ENCODE measurements at places on chromosomes 6 and 20. TPM values are rescaled to one million over a fixed set of nuclear protein-coding genes. Genes with fewer than 3 reads are reported as not detected.
A peak's percentile ranks its signal among the peaks of the same experiment; 100 is the strongest.

DNA sequence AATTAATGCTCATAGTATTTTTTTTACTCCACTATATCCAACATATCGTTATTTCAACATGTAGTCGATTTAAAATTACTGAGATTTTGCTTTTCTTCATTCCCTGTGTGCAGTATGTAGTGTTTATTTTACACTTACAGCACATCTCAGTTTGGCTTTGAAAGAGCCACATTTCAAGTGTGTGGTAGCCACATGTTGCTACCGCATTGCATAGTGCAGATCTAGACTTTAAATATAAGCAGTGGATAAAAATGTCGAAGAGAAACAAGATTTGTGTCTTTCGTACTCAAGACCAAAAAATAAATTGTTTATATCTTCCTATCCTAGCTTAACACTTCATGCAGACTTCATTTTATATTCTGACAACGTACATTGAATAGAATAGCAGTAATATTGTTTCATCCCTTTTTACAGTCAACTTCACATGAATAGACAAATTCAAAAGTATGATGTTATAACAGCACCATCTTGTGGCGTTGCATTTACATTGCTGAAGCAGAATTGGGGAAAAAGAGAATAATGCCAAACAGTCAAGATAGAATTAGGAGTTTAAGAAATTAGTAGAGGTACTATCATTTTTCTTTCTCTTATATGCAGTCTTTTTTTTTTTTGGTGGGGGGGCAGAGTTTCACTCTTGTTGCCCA, 29.9 kb downstream of the FBXO5 start:
- DNase-seq, result peak; percentile 35

DNA sequence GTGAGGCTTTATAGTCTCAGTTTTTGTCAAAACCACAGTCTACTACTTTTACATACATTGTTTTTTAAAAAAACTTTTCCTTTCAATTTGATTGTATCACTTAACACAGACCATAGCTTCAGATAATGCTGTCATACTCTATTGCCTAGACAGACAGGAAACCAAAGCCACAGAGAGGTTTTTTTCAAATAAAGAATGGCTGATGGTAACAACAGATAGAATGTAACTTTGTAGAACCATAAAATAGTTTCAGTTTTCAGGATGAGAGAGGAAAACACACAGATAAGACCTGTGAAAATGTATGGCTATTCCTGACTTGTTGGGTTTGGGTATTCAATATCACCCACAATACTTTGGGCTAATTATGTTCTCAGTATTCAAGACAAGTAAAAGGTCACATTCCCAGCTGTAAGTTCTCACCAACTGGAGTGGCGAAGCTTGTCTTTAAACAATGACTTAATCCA, 94.0 kb downstream of the ADGRG6 start:
- DNase-seq, result no peak

- DNase-seq, result no peak
Measured at GRCh38 chr6:145042559-145042958, 692.8 kb downstream of the EPM2A start.

GRCh38 chr6:163338671-163339405, 75.7 kb upstream of the QKI start:
- peak; percentile 94 for DNase-seq

DNA sequence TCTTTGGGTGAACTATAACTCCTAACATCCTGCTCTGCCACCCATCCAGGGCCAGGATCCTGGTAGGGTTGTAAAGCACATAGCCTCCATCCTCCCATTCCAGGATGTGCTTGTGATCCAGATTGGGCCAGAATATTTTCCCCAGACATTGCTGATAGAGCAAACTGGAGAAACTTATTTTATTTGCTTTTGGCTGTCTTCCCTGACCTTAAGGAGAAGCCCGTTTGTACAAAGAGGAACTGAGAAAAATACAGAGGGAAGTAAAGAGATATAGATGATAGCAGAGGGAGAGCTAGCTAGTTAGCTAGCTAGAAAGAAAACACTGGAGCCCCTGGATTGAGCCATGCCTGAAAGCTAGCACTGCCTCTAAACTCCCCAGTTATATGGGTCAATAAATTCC, 9.0 kb upstream of the HDAC2 start:
- no peak for DNase-seq

- DNase-seq, result peak; percentile 5
Measured at GRCh38 chr6:135461208-135461607, 36.3 kb downstream of the AHI1 start.

DNA sequence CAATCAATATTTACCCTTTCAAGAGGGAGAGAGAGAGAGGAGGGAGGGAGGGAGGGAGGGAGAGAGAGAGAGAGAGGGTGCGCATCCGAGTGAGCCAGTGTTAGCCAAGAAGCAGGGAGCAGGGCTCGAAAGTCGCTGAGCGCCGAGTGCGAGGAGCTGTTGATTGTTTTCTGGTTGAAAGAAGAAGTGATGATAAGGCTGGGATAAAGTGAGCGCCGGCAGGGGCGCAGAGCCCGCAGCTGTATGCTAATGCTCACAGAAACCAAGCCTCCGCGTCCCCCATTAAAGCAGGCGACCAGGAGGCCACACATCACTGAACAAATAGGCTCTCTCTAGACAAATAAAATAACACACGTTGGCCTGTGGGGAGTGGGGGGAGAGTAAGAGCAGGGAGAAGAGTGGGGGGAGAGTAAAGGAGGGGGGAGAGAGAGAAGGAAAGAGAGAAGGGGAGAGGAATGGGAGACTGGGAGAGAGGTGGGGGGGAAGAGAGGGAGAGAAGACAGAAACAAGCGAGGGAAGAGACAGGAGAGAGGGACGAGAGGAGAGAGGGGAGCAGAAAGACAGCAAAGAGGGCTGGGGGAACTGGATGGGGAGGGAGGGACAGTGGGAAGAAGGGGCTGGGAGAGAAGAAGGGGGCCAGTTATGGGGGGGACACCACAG, 5.0 kb upstream of the INSM1 start:
- no peak for DNase-seq

GRCh38 chr20:19616081-19616480, 142.0 kb upstream of the RIN2 start:
- DNase-seq, result no peak

DNA sequence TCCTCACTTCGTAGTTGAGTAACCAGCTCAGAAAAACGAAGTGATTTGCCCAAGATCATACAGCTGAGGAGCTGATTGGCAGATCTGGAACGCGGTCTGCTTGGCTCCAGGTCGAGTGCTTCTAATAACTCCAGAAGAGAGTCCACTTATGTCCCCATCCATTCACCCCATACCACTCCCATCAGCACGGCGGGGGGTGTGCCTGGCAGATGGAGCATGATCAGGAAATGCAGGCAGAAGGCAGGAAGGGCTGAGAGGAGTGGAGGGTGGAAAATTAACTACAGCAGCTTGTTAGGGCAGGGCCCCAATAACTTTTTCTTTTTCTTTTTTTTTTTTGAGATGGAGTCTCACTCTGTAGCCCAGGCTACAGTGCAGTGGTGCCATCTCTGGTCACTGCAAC, 15.0 kb downstream of the FITM2 start:
- no peak for DNase-seq

DNA sequence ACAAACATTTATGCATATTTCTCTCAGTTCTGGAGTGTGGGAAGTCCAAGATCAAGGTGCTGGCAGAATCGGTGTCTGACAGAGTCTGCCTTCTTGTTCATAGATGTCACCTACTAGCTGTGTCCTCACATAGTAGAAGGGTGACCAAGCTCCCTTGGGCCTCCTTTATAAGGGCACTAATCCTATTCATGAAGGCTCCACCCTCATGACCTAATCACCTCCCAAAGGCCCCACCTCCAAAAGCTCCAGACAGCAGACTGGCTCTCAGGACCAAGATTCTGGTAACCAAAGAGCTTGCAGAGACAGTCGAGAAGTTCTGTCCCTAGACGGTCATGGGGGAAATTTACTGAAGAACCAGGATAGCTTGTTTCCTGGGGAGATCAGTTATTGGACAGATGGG, 139.1 kb downstream of the COL9A1 start:
- DNase-seq, result no peak

DNA sequence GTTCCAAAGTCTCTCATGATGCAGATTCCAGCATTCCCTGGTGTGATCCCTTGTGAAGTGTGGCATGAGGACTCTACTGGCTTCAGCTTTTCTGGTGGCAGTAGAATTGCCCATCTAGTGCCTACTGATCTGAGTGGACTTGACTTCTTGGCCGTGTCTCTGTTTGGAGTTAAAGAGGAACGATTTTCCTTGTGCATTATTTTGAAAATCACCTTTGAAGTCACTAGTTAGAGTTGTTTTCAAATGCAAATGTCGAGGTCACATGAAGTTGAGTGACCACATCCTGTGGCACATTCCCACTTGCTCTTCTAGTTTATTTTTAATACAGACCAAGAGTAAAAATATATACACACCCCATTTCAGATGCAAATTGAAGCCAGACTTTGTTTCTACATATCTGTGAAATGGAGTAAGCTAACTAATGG, 270.7 kb upstream of the TAB2 start:
- peak; percentile 50 for DNase-seq

DNA sequence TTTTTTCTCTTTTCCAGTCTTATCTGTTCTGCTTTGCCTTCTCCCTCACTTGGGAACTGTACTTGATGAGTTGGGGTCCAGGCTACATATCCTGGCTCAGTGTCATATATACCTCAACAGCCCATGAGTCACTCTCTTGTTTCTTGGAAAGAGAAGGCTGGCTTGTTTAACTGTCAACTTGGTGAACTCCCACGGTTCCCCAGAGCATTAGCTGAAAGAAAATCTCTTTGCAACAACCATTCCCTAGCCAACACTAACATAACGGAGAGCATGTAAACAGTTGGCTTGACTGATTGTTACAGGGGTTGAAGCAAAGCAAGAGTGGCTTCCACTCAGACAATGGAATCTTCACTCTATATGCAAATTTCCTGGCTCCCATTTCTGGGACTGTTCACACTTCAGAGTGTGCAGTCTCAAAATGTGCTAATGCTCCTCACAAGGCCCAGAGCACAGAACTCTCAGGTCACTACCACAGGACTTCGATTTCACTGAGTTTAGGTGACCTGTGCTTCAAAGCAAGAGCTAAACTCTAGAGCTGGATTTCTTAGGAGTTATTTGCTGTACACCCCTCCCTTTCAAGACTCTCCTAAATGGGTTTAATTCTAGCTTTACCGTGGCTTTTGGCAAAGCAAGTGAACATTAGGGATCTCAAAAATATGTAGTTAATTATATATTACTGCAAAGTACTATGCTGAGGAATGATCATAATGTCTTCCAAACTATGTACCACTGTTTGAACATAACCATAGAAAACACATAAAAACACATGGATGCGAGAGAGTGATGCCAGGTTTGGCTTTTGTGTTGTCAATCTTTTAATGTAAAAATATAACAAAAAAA, 609.8 kb downstream of the RFPL4B start:
- DNase-seq, result peak; percentile 98

- DNase-seq, result no peak
Measured at GRCh38 chr6:30162265-30163089, 869 bp upstream of the TRIM15 start.

- no peak for DNase-seq
Measured at GRCh38 chr6:36927691-36928546, 26.6 kb upstream of the PI16 start.

GRCh38 chr20:37352608-37352980, 6.7 kb downstream of the SRC start:
- no peak for DNase-seq

The IL22RA2 gene
- total RNA-seq, result not detected

The BPI gene
- total RNA-seq, result not detected

The ABHD16B gene
- not detected for total RNA-seq

The RNF182 gene
- total RNA-seq, result 2.5 TPM

The WASF1 gene
- 13.2 TPM for total RNA-seq

The NFATC2 gene
- total RNA-seq, result under 0.01 TPM

The HELZ2 gene
- 47.6 TPM for total RNA-seq

The LY86 gene
- total RNA-seq, result not detected
